GM06990 (cell line): ENCODE measurements at places on chromosomes 5 and 9.

DNA sequence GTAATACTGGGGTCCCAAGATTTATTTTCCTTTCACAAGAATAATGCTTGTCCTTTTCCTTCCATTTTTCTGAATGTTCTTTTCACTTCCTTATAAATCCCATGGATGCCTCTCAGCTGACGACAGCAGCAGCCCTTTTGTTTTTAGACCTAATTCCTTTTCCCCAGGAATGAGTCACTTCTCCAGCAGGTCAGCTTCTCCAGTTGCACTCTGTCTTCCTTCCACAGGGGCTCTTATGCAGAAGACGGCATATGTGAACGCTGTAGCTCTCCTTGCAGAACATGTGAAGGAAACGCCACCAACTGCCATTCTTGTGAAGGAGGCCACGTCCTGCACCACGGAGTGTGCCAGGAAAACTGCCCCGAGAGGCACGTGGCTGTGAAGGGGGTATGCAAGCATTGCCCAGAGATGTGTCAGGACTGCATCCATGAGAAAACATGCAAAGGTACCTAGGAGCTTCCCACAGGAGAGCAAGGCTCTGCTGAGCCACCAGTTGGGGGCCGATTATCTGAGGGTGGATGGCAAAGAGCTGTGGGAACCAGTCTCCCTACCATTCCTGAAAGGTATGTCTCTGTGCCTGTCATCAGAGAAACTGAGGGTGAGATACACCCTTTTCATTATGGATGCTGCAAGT is 72.9 kb downstream of the RFK start:
- no peak for DNase-seq

GRCh38 chr5:1723476-1723875 is 76.2 kb downstream of the MRPL36 start:
- no peak for DNase-seq

- DNase-seq: no peak
These were observed 699.9 kb upstream of the MEF2C start for GRCh38 chr5:89582768-89583339.

- no peak for DNase-seq
These were observed 32.3 kb downstream of the HK3 start for GRCh38 chr5:176866707-176867310.

DNA sequence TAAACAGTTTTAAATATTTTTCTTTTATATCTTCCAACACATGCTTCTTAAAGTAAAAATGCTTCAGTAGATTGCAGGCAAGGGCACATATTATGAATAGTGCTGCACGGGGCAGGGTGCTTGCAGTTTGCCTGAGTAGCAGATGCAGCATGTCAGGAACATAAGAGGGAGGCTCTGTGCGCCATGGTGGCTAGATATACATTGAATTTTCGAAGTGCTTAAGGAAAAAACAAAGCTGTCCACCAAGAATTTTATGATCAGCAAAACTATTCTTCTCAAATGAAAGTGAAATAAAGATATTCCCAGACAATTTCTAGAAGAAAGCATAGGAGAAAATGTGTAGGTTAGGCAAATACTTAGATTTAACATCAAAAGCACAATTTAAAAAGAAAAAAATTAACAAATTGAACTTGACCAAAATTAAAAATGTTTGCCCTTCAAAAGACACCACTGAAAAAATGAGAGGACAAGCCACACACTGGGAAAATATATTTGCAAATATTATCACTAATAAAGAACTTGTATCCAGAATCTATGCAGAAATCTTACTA is 213.2 kb downstream of the NR3C1 start:
- DNase-seq: no peak

DNA sequence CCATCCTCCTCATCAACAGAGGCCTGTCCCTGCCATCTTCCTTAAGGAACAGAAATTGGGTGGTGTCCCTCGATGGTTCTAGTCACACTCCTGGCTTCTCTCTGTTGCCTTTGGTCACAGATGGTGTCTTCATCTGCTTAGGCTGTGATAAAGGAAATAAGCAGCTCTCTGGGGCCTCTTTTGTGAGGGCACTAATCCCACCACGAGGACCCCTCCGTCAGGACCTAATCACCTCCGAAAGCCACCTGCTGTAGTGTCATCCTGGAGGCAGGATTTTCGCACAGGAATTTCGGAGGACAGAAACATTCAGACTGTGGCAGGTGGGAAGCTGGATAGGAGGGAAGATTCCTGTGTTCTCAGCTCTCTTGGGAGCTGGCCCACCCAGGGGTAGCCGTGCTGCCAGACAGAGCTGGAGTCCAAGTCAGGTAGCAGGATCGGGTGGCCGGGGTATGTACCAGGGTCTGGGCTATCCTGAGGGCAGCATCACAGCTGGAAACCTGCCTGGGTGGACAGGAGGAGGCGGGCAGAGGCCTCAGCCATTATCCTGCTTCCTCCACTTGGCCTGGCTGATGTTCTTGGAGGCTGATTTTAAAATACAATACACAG is 59.5 kb downstream of the ANKRD33B start:
- DNase-seq: no peak

DNA sequence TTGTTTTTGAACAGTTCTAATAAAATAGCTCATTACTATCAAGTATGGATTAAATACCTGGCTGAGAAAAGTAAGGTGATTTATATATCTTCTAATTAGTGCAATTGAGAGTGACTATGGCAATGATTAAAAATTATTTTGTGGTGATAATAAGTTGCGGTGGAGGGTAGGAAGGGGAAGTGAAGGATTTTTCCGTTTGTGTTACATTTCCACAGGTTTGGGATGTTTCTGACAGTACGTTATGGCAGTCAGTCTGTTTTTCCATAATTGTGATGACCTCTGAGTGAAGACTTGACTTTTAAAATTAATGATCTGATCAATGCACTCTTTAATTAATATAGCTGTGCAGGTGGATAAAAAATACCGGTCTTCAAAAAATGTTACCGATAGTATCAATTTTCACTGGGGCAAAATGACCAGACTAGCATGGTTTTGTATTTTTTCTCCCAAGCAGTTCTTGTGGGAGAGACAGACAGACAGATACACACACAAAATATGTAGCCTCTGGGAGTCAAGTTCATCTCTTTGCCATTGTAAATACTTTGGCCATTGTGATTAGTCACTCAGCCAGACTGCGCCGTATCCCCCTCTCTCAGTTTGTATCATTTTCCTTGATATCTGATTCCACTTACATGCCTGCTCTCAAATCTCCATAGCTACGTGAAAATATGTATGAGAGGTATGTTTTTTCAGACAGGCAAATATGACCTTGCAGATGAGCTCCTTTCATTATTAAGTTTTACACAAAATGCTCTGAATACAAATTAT is 60.2 kb downstream of the ARHGAP26 start:
- no peak for DNase-seq

- DNase-seq: no peak
These were observed 119.2 kb downstream of the DAB2IP start for GRCh38 chr9:121770415-121771273.
